ENCODE measurements at places on chromosomes 1 and 21. TPM values are rescaled to one million over a fixed set of nuclear protein-coding genes. Genes with fewer than 3 reads are reported as not detected.

The PCBP3 gene
- total RNA-seq = 3.4 TPM

The POU2F1 gene
- 23.5 TPM for total RNA-seq

The SELENBP1 gene
- 74.4 TPM for total RNA-seq

The KRTAP12-1 gene
- total RNA-seq = not detected

The HPDL gene
- total RNA-seq = not detected

The ADAMTS5 gene
- 120 TPM for total RNA-seq

The IGSF3 gene
- total RNA-seq = 2.2 TPM

The BEST4 gene
- total RNA-seq = 0.34 TPM

The FNDC5 gene
- not detected for total RNA-seq

The EXTL1 gene
- not detected for total RNA-seq

The ZFP69 gene
- 2.9 TPM for total RNA-seq

The FAM72B gene
- 3.0 TPM for total RNA-seq

The TRIM17 gene
- total RNA-seq = not detected

The ZNF683 gene
- total RNA-seq = not detected

The CLCN6 gene
- total RNA-seq = 20.9 TPM

The C4BPA gene
- total RNA-seq = not detected

The CNIH3 gene
- 7.6 TPM for total RNA-seq

The MSH4 gene
- 0.16 TPM for total RNA-seq

The SPRR3 gene
- total RNA-seq = not detected

The NDUFV3 gene
- 61.0 TPM for total RNA-seq

All from subcutaneous adipose tissue (tissue), 4 donors.